Natural killer cell (primary cell): ENCODE measurements at places on chromosomes 2 and 18. TPM values are rescaled to one million over a fixed set of nuclear protein-coding genes. Genes with fewer than 3 reads are reported as not detected.

Gene TDRD15
- 0.27 TPM for total RNA-seq

DNA sequence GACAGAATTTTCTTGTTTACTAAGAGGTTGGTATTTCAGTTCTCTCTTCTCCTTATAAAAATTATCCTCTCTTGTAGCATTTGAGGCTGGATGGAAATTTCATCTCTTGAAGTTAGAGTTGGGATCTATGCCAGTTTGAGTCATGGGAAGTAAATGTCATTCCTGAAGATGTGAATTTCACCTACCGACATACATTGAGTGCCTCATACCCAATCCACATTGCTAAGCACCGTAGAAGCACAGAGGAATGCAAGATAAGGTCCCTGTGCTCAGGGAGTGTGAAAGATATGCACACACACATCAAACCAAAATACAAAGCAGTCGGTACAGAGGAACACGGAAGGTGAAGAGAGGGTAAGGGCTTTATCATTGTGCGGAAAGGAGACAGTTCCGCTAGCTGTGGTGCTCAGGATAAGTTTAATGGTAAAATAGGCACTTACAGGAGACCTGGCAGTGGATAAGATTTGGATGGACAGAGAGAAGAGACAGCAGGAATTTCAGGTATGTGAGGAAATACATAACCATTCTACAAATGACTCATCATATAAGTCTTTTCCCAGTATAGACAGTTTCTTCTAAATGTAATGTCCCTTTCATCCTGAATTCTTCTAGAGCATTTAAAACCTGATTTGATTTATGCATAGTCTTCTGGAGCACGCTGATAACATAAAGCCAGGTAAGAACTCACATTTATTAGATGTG, 205.3 kb upstream of the ST6GAL2 start:
- no peak overlapping the region for H3K4me3 ChIP-seq
- DNase-seq, result no peak
- no peaks in the 10 kb centered on the region for H3K27me3 ChIP-seq
- no peaks in the 10 kb centered on the region for H3K36me3 ChIP-seq
- H3K27ac ChIP-seq, result no peak overlapping the region

GRCh38 chr2:122883849-122884248, 1128.4 kb downstream of the TSN start:
- no peaks in the 10 kb centered on the region for H3K36me3 ChIP-seq
- no peak for DNase-seq
- no peak overlapping the region for H3K4me3 ChIP-seq
- H3K4me1 ChIP-seq, result no peaks in the 10 kb centered on the region

Gene NPAS2
- total RNA-seq, result not detected
